Esophagus muscularis mucosa (tissue), 4 donors: ENCODE measurements at places on chromosomes 12 and 14. TPM values are rescaled to one million over a fixed set of nuclear protein-coding genes. Genes with fewer than 3 reads are reported as not detected.

- no peak for DNase-seq
These were observed 1.4 kb downstream of the LRFN5 start for GRCh38 chr14:41607966-41608663.

- DNase-seq: no peak
These were observed 171.1 kb downstream of the RPAP3 start for GRCh38 chr12:47534695-47535094.

- DNase-seq: no peak
These were observed 544.2 kb downstream of the ETNK1 start for GRCh38 chr12:23169012-23169695.

ALDH1L2 gene
- total RNA-seq: 2.3 TPM

OGFOD2 gene
- 5.6 TPM for total RNA-seq
